ENCODE measurements at places on chromosomes 1 and 21. TPM values are rescaled to one million over a fixed set of nuclear protein-coding genes. Genes with fewer than 3 reads are reported as not detected.

SLC9C2 gene
- total RNA-seq = not detected

MASP2 gene
- not detected for total RNA-seq

DYNLT5 gene
- 0.65 TPM for total RNA-seq

ZSWIM5 gene
- total RNA-seq = 10.1 TPM

TNNI3K gene
- 1.1 TPM for total RNA-seq

FCRLB gene
- total RNA-seq = 0.28 TPM

CRP gene
- total RNA-seq = not detected

RUNX3 gene
- total RNA-seq = 6.1 TPM

- DNase-seq = no peak
These were observed 59.8 kb upstream of the SDC3 start for GRCh38 chr1:30968220-30968971.

- no peak for DNase-seq
These were observed 121.1 kb downstream of the AJAP1 start for GRCh38 chr1:4775506-4775905.

DNA sequence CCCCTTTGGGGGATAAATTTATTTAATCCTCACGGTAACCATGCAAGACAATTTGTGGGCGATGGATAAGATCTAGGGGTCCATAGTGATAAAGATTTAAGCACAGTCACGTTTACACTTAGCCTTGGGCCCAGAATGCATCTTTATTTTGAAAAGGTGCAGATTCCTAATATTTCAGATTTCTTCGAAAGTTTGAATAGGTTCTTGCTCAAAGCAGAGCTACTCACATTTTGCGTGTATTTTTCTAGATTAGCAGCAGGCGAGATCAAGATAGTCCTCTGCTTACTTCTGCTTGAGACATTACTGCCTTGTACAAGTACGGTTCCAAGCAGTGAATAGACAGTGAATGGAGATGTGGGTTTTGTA is 647 bp downstream of the TSEN15 start:
- no peak for DNase-seq

GRCh38 chr1:235917267-235917811 is 50.6 kb upstream of the LYST start:
- DNase-seq = peak; percentile 56

- no peak for DNase-seq
These were observed 66.3 kb upstream of the FGGY start for GRCh38 chr1:59230622-59231021.

GRCh38 chr21:38297871-38298270 is 41.1 kb downstream of the KCNJ15 start:
- DNase-seq = no peak

GRCh38 chr1:157829711-157830110 is 9.8 kb upstream of the FCRL1 start:
- no peak for DNase-seq

DNA sequence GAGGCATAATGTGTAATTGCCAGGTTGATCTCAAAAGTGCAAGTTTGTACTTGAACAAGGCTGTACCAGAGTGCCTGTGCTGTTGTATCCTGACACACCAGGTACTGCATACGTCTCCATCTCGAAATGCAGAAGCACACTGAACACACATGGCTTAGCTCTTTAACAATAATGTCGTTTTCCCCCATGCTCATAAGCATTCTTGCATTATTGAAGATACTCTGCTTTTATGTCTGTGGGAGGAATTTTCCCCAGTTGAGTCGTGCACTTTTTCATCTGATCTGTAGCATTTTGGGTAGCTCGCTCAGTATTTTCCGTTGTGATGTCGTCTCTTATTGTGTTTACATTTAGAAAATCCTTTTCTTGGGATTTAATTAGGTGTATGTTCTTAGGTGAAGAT is 98.7 kb downstream of the PCBP3 start:
- no peak for DNase-seq

DNA sequence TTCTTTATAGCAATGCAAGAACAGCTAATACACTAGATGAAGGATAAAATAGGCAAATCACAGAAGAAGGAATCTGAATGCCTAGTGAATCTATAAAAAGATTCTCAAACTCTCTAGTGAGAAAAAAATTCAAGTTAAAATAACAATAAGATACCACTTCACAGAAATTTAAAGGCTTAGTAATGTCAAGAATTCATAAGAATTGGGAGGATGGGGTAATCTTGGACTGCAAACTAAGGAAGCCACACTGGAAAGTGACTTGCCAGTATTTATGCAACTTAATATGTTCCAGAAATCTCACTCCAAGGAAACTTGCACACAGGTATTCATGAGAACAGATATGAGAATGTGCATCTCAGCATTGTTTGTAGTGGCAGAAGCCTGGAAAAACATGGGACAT is 38.9 kb upstream of the PRRC2C start:
- no peak for DNase-seq

DNA sequence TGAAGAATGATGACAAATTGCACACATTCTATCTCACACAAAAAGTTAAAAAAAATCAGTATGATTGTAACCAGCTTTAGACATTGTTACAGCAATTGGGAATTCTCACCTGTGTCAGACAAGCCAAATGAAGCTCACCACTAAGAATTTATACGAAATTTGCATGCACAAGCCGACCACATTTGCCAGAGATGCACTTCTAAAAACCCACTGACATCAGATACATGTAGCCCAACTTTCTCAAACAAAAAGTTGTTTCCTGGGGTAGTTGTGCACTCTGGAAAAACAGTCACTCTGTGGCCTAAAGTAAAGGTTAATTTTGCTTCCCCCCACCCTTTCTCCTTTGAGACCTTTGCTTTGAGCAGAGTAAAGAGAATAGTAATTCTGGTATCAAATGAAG is 67.9 kb upstream of the IL12RB2 start:
- DNase-seq = no peak

DNA sequence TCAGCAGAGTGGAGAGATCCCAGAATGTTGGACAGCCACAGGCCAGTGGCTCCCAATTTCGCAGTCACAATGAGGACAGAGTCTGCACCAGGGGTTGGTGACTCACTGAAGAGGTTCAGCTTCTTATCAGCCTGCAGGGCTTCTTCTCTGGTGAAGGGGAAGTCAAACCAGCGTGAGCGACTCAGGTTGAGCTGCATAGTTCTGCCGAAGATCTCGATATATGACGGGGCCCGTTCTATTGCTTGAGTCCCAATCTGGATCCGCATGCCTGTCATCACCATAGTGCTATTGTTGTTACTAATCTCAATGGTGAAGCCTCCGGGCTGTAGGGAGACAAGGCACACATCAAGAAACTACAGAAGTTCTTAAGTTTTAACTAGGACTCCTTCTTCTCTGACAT is 58.5 kb downstream of the UBR4 start:
- no peak for DNase-seq

DNA sequence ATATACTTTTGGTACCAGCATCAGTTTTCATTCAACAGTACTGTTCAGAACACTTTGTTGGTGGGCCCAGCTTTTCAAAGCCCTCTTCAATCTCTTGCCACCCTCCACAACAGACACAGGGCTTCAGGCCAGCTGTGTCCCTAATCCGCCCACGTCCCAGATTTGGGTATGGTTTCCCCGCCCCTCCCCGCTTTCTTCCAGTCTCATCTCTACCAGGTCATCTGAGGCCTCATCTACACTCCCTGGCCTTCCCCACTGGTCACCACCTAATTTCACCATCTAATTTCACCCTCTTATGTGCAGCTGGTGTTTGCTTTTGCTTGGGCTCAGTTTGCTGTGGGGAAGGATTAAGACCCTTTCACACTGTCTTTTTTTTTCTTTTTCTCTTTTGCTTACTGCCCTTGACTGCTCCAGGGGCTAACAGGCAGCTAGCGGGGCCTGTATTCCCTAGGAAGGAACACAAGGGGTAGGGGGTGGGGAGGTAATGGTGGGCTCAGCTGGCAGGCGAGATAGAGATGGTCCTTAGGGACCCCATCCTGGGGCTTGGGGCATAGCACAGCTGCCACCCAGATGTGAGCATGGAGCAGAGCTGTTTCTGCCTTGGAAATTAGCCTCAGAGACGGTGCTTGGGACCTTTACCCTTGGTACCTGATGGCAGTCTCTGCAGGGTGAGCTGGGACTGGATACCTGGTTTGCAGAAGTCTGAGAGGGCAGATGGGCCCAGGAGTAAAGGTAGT is 3.8 kb upstream of the EPB41 start:
- no peak for DNase-seq

- DNase-seq = no peak
These were observed 8.3 kb upstream of the FCRL2 start for GRCh38 chr1:157785248-157785647.

DNA sequence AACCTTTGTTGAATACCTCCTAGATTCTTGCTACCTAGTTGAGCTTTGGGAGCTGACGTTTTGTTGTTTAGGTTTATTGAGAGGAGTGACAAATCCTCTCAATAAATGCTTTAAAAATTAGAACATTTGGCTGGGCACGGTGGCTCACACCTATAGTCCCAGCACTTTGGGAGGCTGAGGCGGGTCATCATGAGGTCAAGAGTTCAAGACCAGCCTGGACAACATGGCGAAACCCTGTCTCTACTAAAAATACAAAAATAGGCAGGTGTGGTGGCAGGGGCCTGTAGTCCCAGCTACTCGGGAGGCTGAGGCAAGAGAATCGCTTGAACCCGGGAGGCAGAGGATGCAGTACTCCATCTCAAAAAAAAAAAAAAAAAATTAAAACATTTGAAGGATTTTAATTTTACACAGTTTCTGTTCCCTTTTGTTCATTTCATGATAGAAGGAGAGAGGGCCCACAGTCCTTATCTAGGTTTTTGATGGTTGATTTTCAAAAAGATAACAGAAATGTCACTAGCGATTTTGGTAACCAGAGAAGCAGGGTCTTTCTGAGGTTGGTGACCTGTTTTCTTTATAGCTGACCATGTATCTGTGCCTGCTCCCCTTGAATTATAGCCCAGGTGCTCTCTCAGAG is 44.2 kb upstream of the PIGV start:
- DNase-seq = no peak

DNA sequence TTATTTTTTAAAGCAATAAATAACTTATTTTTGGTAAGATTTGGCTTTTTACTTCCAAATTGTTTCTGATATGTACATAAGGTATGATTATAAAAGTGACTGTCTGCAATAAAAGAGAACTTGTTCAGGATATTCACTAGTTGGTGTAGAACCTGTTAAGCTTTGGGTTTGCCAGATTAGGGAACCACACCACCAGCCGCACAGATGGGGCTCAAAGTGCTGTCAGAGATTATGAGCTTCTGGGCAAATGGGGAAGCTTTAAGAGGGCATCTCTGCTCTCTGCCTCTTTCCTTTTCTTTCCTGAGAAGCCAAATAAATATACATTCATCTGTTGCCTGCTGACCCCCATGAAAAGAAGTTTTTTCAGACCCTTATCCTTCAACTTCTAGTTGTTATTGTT is 25.4 kb downstream of the IVNS1ABP start:
- no peak for DNase-seq

DNA sequence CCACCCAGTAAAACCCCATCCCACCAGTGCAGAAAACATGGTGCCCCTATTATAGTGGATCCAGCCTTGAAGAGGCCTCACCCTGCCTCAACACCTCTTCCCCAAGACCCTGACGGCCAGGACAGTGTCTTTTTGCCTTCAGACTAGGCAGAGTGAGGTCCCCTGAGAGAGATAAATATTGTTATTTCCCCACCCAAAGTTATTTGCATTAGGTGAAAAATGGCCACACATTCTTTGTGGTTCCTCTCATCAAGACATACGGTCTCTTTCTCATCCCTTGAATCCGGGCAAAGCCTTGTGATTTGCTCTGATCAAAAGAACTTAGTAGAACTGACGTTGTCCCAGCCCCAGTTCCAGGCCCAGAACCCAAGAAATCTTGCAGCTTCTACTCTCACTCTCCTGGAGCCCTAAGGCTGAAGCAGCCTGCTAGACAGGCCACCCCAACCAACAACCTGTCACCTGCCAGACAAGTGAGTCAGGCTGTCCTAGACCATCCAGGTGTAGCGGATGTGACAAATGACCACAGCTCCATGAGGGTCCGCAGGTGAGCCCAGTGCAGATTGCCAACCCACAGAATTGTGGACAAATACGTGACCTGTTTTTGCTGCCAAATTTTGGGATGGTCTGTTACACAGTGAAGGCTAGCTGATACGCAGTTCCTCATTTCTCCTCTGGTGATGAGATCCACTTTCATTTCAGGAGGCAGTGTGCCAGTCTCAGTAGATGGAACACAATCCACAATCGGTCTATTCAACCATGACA is 8.1 kb upstream of the SSU72 start:
- DNase-seq = no peak

GRCh38 chr1:27145934-27146354 is 9.0 kb downstream of the SLC9A1 start:
- no peak for DNase-seq

GRCh38 chr1:153771841-153772593 is 3.2 kb upstream of the SLC27A3 start:
- DNase-seq = no peak

- DNase-seq = no peak
These were observed 1211.6 kb upstream of the ADGRL4 start for GRCh38 chr1:80218112-80218511.

DNA sequence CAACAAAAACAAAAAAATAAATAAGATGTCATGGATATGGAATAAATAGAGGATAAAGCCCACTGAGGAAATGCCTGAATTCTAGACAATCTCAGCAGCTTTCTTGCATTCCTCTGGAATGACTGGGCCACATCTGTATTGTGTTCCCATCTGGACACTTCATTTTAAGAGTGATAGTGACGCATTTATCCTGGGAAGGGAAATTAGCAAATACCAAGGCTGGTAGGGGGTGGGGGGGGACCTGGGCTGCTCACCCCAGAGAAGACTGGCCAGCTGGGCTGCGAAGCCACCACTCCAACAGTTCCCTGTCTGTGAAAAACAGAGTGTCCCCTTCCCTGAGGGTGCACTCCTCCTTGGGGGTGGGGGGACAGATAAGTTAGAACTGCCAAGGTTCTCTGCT is 106.3 kb downstream of the HIVEP3 start:
- DNase-seq = no peak

DNA sequence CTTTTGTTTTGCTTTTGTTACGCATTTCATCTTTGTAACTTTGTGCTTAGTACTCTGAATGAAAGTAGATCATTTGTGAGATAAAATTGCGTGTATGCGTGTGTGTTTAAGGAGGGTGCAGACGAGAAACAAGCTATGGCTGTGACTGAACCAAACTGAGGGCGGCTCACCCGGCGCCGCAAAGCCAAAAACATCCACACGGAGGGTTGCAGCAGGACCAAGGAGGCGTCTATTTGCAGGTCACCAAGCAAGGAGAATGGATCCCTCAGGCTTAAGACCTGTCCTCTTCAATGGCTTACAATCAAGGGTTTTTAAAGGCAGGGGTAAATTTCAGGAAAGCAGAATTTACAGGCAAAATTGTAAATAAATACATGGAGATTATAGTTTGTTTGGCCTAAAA is 12.8 kb downstream of the GCSAML start:
- DNase-seq = no peak

DNA sequence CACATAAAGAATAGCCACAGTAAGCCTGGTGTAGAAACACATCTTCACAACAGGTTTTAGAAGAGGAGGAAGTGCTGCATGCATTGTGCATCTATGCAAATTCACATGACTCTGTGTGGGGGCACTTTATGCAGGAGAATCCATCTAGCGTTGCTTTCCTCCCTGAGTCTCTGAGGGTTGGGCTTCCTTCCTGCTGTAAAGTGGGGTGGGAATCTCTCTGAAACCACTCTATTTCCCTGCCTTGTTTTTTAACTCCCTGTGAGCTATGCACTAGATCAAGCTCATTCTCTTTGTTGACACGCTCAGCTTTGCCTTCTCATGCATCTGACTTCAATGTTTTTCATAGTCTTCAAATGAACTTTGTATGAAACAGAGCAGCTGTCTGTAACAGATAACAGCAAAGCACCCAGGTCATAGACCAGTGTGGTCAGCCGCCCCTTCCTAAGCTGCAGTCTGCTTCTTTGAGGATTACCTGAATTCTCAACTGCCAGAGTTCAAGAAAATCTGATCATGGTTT is 102.7 kb upstream of the DPH5 start:
- DNase-seq = no peak

GRCh38 chr1:113792986-113793385 is 19.3 kb downstream of the RSBN1 start:
- no peak for DNase-seq

Measured in mucosa of descending colon (tissue), 3 donors.